Activated CD4-positive, CD25-positive, alpha-beta regulatory T cell treated with anti-CD3 and anti-CD28 coated beads, Interleukin-2, amount 50 U/mL, for 16 hours (primary cell): ENCODE measurements at places on chromosomes 4 and X.

DNA sequence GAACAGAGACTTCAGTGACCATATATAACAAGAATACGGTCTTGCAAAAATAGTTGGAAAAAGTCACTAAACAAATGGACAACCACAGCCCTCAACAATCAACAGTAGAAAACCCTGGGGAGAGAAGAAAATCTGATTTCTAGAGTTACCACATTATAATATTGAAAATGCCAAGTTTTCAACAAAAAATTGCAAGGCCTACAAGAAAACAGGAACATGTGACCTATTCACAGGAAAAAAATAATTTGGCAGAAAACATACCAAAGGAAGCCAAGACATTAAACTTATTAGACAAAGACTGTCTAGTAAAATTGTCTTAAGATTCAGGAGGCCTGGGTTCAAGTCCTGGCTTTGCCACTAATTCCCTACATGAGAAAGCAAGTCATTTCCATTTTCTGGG is 64.7 kb downstream of the ARHGEF9 start:
- DNase-seq: no peak

GRCh38 chrX:73850124-73851013 is 287.4 kb downstream of the CHIC1 start:
- DNase-seq: no peak

DNA sequence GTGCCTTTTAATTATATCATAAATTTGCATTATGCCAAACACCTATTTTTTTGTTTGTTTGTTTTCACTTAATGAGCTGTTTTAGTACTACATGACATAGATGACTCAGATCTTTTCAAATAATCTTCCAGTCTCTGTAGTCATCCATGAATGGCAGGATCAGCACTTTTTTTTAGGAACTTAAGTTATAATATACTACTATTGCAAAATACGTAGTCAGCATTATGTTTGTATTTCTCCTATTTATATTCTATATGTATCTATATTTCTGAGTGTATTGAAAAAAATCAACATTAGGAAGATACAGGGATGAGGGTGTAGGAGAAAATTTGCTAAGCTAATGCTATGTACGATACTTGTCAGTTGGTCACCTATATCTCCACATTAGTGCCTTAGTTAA is 773.1 kb upstream of the AGA start:
- DNase-seq: no peak

- DNase-seq: no peak
Observed at GRCh38 chr4:159219862-159220261, 117.0 kb downstream of the RAPGEF2 start.

DNA sequence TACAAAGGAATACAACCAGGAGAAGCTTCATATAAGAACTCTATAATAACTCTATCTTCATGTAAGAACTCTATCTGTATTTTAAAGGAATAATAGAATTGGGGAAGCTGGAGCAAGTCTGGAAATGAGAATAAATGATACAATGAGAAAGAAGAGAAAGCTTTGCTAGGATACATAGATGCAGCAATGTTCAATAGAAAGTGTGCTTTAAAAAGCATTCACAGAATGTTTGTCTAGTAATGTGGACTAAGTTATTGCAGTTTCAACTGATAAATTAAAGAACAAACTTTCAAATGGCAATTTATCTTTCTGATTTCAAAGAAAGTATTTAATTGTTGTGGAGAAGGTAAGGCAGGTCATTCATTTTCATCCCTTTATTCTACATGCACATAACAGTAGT is 104.9 kb downstream of the TTC29 start:
- DNase-seq: no peak

- DNase-seq: no peak
Observed at GRCh38 chr4:139243448-139244365, 36.3 kb downstream of the MGARP start.

DNA sequence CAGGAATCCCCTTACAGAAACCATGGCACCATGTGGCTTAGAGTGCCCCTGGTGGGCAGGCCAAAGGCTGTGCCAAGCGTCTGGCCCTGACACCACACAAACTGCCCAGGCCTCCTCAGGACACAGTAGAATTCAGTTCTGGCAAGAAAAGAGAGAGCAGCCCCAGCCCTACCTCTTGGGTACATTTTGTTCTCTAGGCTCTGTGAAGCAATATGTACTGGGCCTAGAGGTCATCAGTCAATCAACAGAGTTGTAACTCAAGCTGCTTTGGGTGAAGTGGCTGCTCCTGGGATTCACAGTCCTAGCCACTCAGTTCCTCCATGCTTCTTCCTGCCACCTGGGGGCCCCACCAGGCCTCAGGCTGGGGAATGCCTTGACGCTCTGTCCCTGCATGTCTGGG is 158.1 kb upstream of the MAMLD1 start:
- no peak for DNase-seq

GRCh38 chr4:84470204-84470785 is 28.8 kb downstream of the NKX6-1 start:
- DNase-seq: no peak

GRCh38 chrX:16113978-16114565 is 9.3 kb upstream of the GRPR start:
- DNase-seq: no peak

GRCh38 chr4:170386511-170386910 is 296.8 kb upstream of the AADAT start:
- no peak for DNase-seq

DNA sequence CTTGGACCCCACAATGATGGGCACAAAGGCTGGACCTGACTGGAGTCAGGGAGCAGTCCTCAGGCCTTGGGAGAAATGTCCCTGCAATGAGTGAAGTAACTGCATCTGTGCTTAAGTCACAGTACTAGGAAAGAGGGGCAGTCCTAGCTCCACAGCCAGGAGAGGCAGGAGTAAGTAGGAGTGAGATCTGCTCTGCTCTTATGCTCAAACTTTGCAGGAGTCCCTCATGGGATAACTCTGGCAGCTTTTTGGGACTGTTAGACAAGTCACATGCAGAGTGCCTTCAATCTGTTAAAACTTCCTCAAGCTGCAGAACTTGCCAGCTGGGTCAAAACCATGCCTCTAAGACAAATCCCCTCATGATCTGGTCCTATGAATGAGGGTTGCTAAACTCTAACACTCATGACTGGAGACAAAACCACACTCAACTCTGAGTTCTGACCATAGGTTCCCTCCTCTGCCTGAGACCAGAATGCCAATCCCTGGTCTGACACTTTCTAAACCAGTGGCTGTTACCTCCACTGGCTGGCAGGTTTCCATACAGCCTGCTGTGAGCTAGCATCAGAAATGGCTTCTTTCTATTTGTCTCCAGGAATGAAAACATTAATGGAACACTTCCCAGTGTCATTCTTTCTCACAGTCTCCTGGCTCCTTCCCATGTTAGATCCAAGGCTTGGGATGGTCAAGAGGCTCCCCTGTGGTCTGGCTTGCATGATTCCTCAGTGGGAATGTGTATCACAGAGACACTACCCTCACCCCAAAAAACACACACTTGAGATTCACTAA is 819.3 kb downstream of the PCDH7 start:
- DNase-seq: no peak

- DNase-seq: no peak
Observed at GRCh38 chr4:89518259-89518658, 210.7 kb upstream of the GPRIN3 start.

- DNase-seq: no peak
Observed at GRCh38 chrX:19571711-19572110, 56.4 kb upstream of the MAP3K15 start.
